ENCODE measurements at places on chromosomes 13 and 19.

GRCh38 chr13:50671497-50671850, 172.0 kb downstream of the DLEU7 start:
- DNase-seq, result no peak

GRCh38 chr13:84455143-84455905, 573.0 kb upstream of the SLITRK1 start:
- no peak for DNase-seq

DNA sequence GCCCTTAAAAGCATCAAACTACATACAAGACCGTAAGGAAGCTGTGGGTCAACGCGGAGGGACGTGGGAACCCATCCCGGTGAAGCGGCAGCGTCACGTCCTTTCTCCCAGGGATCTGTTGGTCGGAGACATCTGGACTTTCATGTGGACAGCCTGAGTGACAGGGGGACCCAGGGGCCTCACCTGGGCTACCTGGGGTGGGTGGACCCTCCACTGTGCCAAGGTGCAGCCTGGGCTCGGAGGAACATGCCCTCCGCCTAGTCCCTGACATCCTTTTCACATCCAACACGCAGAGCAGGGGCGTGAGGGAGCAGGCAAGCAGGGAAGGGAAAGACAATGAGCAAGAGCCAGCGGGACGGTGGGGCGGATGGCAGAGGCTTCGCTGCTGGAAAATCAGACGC, 13.8 kb upstream of the GARIN5A start:
- no peak for DNase-seq

- DNase-seq, result no peak
Observed at GRCh38 chr13:33545492-33545891, 259.9 kb upstream of the STARD13 start.

GRCh38 chr13:100506600-100507422, 81.8 kb downstream of the GGACT start:
- no peak for DNase-seq

DNA sequence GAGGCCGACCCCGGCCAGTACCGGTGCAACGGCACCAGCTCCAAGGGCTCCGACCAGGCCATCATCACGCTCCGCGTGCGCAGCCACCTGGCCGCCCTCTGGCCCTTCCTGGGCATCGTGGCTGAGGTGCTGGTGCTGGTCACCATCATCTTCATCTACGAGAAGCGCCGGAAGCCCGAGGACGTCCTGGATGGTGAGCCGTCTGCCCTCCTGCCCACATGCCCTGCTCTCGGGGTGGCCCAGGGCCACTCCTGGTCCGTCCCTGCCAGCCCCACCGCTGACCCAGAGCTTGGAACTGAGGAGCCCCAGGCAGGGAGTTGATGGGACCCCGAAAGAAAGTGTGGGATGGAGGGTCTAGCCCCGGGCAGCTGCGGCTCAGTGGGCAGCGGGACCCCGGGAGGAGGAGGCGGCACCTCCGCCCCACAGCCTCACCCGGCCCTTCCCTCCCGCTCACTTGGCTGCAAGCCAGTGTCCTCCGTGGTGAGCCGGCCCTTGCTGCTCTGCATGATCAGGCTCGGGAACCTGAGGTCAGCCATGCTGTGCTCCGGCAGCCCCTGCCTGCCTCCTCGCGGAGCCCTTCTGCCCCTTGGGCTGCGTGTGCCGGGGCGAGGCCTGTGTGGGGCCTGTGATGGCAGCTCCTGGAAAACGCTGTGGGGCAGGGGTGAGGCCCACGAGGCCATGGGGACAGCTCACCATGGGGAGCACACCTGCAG, 8.1 kb upstream of the HCN2 start:
- DNase-seq, result no peak

- no peak for DNase-seq
Observed at GRCh38 chr13:21556051-21556450, 47.9 kb downstream of the MICU2 start.

DNA sequence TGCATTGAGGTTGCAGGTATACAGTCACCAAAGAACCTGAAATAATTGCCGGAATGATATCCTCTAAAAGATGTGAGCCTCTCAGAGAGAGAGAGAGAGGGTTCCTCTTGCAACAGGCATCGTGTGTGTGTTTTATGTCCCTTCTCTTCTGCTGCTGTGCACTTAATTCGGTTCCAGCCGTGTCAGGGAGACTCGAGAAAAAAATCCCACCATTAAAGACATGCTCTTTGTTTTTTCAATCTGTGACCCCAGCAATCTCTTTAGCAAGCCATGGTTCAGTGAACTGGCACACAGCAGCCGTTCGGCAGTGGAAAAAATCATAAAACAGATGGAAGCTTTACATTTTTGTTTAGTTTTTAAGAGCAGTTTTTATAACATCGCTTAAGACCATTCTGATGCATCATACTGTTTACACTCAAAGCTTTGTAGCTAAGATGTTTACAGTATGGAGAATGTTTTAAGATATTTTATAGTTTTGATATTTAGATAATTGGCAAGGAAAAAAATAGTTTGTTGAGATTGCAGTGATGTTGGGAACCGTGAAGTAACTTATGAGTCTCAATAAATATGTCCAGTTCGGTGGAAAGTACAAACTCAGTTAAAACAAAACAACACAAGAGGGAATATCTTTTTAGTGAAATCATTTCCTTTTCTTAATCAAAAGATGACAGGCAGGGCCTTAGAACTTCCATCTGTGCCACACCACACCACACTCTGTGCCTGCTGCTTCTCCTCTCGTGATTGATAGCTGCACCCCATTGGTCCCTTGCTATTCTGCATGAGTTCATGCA, 31.2 kb upstream of the ZNF536 start:
- DNase-seq, result no peak

DNA sequence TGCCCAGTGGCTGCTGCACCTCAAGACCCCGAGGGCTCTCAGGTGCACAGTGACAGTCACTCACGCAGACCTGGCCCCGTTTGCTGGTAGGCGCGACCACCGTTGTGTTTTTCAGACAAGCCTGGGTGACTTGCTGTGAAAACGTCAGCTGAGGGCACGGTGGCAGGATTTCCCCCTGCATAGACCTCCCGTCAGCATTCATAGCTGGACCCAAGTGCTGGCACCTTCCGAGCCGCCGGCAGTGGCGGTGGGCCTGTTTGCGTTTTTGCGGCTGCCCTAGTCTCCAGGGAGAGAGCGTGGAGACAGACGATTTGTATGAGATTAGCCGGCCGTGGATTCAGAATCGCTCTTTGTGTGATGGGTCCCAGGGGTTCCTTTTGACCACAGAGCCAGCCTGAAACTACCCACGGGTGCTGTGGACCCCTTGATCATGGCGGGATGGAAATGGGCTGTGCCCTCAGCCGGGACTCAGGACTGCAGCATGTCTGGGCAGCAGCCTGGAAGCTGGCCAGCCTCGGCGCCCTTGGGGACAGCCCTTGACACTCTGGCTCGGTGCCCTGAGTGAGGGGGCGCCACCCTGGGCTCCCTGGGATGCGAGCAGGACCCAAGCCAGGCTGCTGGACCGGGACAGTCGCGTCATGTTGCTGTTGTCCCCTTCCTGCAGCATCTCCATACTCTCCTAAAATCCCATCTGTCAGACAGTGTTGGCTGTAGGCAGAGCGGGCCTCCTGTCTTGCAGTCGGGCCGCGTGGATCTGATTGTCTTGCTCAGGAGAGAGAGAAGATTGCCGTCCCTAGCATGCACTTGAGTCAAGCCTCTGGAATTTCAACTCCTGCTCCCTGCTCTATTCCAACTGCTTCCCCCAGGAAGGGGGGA, 8.6 kb downstream of the KDM4B start:
- DNase-seq, result peak; percentile 64
